ENCODE measurements at places on chromosomes 16 and 17.

- DNase-seq = peak; percentile 46
Measured at GRCh38 chr17:43453331-43453812, 30.4 kb upstream of the DHX8 start.

DNA sequence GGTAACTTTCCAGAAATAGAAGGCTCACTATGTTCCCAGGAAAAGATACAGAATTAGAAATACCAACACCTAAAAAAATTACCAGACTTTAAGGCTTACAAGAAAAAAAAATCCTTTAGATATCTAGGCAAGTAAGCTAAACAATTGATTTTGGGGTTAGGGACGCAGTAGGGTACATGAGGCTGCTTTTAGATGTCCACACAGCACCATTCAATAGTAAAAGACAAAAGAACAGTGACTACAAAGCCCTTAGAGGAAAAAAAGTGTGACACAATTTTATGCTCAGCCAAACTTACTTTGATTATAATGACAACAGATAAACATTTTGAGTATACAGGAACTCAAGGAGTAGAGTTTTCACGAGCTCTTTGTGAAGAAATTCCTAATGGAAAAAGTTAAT, 29.9 kb downstream of the METTL16 start:
- no peak for DNase-seq

GRCh38 chr17:45753645-45754225, 30.4 kb upstream of the CRHR1 start:
- no peak for DNase-seq

DNA sequence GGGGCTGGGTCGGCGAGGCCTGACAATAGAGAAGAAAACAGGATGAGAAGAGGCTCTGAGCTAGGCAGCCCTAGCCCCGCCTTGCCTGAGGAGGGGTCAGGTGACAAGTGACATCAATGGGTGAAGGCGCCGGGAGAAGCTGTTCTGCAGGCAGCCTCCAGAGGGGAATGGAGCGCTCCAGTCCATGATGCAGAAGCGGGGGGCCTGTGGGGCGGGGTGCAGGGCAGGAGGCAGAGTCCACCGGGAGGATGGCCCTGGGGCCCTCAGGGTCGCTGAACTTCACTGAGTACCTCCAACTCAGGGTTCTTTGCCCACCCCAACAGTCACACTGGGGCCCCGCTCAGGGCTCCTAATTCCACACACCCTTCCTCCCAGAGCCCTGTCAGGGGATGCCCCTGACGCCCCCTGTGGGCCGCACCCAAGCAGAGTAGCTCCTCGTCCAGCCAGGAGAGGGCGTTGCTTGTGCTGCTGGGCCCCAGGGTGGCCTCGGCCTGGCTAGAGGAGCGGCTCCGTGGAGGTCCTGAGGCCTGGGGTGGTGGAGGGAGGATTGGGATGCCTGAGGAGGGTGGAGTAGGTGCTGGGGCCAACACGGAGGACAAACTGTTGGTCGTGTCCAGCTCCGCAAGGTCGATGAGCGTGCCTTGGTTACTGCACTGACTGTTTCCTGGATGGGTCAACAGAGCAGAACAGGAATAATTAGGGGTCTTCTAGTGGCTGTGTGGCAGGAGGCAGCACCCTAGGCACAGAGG, 20.8 kb downstream of the GGA3 start:
- DNase-seq = peak; percentile 26

- peak; percentile 86 for DNase-seq
Measured at GRCh38 chr17:79843816-79844800, 4.9 kb upstream of the CBX4 start.

DNA sequence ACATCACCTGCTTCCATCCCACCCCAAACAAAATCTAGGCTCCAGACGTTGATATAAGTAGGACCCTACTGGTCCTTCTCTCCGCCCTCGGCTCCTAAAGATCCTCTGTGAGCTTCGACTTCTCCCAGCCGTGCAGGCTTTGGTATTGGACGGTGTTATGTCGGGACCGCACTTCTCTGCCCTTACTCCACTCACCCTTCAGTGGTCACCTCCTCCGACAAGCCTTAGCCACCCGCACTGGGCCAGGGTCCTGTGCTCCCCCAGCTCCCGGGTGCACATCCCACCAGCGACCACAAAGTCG, 1.6 kb downstream of the PSMB10 start:
- no peak for DNase-seq

- no peak for DNase-seq
Measured at GRCh38 chr16:87754535-87754934, 11.3 kb downstream of the KLHDC4 start.

GRCh38 chr17:38572669-38573365, 32.9 kb downstream of the SRCIN1 start:
- DNase-seq = peak; percentile 77

DNA sequence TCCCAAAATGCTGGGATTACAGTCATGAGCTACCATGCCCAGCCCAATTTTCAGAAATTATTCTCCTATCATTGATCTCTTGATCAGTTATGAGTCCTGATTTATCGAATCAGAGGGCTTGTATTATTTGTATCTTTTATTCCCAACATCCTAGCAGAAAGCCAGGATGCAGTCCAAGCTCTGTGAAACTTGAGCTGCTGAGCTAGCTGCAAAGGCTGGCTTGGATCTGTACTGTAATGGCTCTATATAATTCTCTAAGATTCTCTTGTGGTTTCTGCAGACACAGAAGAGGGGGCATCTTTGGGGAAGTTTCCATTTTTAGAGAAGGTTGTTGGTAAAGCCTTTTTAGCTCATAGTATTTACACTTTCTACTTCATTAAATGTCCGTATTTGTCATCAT, 227.1 kb downstream of the MAP2K4 start:
- DNase-seq = no peak

DNA sequence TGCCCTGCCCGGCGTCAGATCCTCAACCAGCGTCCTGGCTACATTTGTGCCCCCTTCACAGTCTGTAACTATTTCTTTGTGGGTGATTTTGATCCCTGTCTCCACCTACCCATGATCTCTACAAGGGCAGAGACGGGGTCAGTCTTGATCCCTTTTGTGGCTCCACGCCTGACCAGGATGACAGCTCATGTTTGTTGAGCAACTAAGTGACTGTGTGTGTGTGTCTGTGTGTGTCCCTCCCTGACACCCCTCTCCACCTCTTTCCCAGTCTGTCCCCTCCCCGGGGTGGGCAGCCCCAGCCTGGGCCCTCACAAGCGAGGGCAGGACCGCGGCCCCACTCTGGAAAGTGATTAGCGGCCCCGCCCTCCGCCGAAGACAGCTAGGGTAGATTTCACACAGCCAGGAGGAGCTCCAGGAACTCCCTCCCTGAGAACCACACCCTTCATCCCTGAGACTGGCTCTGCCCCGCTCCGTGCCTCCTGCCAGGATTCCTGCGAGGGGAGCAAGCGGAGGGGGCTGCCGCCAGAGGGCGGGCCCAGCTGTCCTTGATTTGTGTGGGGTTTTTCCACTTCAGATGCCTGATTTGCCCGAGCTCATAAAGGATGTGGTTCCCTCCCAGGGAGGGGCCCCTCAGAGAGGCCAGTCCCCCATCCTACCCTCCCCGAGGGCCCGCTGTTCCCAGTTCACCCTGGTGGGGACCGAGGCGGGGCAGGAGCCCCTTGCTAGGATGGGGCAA, 5.3 kb upstream of the HS3ST6 start:
- peak; percentile 86 for DNase-seq

DNA sequence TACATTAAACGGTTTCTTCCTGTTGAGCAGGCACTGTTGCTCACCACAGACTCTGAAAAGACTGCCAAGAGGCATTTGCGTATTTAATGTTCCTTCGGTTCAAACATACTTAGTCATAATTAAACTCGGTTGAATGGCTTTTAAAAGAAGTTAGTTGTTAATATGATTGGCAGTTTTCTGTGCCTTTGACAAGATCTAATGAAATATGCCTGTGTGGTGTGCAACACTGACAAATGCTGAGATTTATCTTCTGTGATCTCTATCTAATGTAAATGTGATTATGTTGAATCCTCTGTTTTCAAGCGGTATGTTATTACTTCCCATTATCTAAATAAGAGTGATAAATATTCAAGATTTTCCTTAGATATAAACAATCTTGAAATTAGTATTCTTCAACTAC, 1046.6 kb downstream of the CDH8 start:
- DNase-seq = no peak

- no peak for DNase-seq
Measured at GRCh38 chr16:10949424-10949970, 5.1 kb downstream of the CLEC16A start.

GRCh38 chr17:7922845-7923628, 6.6 kb downstream of the KCNAB3 start:
- peak; percentile 96 for DNase-seq

- DNase-seq = peak; percentile 42
Measured at GRCh38 chr17:30237296-30238002, 2.0 kb upstream of the SLC6A4 start.

DNA sequence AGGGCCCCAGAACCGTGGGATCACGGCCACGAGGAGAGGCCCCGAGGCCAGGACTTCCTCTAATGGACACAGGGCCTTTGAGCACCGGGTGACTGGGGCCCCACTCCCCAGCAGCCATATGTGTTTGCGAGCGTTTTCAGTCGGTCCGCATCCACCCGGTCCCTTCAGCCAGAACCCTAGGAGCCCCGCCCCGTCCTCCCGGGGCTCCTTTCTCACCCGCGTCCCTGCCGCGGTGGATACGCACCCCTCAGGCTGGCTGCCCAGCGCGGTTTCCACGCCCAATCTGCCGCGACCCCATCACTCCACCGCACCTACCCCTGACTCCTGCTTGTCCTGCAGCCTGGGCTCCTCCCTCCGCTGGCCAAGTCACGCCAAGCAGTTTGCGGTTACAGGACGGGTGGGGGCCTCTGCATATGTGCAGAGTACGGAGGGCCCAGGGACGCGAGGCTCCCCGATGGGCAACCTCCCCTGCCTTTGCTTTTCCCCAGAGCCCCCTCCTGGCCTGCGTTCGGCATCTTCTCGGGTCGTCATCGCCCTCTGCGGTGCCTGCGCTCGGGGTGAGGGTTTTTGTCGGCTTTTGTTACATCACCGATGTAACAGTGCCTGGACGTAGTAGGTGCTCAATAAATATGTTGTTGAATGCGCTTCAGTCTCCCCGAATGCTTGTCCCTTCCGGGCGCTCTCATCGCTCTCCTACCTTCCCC, 1.0 kb upstream of the TTYH2 start:
- peak; percentile 30 for DNase-seq

GRCh38 chr16:60120586-60120985, 1386.5 kb upstream of the GOT2 start:
- no peak for DNase-seq

DNA sequence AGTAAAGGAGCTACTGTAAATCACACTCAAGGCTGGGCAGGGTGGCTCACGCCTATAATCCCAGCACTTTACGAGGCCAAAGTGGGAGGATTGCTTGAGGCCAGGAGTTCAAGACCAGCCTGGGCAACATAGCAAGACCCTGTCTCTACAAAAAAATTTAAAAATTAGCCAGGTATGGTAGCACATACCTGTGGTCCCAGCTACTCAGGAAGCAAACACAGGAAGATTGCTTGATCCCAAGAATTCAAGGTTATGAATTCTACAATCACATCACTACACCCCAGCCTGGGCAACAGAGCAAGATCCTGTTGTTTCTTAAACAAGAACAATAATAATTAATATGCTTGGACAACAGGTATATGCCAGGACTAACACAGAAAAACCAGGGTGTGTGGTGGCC, 13.2 kb downstream of the RHBDL3 start:
- DNase-seq = no peak

DNA sequence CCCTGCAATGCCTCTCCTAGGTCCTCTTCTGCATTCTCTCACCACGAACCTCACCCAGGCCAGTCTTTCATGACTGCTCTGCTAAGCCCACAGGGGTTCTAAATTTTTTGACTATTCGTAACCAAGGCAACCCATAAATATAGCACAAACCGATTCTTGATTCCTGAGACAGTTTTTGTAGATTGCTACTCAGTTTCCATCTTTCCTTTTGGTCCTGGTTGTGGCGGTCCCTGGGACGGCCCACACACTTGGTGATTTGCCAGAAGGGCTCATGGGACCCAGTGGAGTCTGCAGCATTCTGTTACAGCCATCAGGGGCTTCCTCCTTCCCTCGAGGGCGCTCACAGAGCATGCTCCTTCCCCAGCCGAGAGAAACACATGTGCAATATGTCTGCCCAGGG, 23.4 kb upstream of the MGAT5B start:
- DNase-seq = no peak

- peak; percentile 12 for DNase-seq
Measured at GRCh38 chr17:48429638-48430586, at the start of gene SKAP1. Gene SKAP1 (minus strand): TSS chr17:48430214.

Measured in eye (tissue), 1 donor.